ENCODE measurements at places on chromosomes 13 and 19.

GRCh38 chr13:99575376-99576120, 74.3 kb downstream of the TM9SF2 start:
- no peak for DNase-seq

DNA sequence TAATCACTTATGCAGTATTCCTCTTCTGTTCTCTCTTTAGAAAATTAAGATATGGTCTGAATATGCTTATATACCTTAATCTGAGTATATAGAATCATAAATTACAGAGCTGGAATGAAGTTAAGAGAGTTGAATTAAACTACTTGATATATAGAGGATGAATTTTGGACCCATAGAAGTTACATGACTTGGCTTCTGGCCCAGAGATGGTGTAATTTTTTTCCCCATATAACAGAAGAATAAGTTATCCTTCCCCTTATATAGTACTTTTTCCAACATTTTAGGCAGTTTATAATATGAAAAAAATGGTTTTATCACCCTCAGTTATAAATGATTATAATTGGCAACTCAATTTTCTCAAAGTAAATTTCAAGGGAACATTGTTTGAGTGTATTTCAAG, 616.3 kb downstream of the TBC1D4 start:
- DNase-seq = no peak

DNA sequence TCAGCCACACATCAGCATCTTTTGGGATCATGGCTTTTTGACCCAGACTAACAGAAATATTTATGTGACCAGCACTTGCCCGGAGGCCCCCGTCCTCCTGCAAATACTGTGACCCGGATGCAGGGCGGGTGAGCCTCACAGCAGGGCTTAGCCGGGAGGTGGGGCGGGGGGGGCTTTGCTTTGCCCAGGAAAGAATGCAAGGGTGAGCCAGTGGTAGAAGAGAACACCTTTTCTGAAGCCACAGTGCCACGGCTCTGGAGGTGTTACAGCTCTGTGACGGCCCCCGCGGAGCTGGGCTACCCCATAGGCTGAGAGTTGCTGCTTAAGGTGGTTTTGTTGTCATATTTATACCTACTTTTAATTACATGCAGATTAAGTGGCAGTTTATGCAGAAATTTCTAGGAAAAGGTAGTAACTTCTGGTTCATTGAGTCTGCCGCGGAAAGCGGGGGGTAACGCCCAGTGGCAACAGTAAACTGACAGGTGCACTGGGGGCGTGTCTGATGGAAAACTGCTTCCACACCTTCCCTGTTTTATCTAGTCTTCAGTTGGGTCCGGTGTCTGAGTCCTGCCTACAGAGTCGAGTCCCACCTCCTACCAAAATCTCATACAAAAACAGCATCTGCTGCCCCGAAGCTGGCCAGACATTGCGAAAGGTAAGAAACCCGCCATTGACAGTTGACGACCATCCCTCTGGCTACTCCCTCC, 187.9 kb downstream of the TEX29 start:
- DNase-seq = no peak

- DNase-seq = no peak
Measured at GRCh38 chr19:29531458-29532025, 5.7 kb downstream of the VSTM2B start.

- no peak for DNase-seq
Measured at GRCh38 chr19:55603581-55604292, 1.7 kb upstream of the ZNF865 start.

GRCh38 chr19:30943101-30943843, 406.0 kb downstream of the TSHZ3 start:
- no peak for DNase-seq

- DNase-seq = no peak
Measured at GRCh38 chr19:34787059-34787824, 14.2 kb upstream of the ZNF599 start.

DNA sequence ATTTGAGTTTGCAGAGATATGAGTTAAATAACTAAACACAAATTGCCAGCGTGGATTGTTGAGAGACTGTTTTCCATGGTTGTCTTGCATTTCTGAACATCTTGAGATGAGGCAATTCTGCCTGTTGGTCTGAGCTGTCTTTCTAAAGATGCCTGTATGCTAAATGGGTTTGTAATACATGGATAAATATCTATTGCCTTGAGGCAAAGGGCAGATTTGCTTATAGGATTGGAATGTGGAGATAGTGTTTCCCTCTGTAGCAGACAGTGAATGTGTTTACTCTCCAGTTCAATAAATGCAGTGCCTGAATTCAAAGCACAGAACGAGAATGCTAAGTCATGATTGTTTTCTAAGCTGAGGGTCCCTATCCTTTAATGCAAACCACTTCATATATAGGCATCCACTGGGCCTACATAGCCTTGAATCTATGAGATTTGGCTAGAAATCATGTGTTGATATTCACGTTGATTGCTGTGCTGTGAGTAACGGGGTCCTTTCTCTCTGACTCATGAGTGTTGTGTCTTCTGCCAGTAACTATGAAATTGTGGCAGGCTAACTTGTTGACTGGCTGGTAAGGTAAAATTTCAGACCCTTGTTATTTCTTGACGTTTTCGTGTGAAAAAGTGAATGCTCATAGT, 2554.8 kb downstream of the PCDH9 start:
- DNase-seq = no peak

- DNase-seq = no peak
Measured at GRCh38 chr19:13996928-13997630, 9.0 kb downstream of the RFX1 start.

- no peak for DNase-seq
Measured at GRCh38 chr19:34577531-34578101, 96.1 kb downstream of the WTIP start.

DNA sequence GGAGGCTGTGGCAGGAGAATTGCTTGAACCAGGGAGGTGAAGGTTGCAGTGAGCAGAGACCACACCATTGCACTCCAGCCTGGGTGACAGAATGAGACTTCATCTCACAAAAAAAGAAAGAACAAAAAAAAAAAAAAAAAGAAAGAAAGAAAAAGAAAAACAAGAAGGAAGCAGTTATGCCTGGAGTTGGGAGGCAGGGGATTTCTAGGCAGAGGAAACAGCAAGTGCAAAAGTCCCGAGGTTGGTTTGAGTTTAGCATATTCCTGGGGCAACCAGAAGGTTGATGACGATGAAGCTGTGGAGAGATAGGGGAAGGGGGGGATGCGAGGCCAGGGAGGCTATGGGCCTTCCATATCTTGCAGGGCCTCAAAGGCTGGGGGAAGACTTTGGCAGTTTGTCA, 11.5 kb upstream of the EML2 start:
- DNase-seq = no peak

- no peak for DNase-seq
Measured at GRCh38 chr13:86491121-86491520, 691.9 kb upstream of the SLITRK6 start.

DNA sequence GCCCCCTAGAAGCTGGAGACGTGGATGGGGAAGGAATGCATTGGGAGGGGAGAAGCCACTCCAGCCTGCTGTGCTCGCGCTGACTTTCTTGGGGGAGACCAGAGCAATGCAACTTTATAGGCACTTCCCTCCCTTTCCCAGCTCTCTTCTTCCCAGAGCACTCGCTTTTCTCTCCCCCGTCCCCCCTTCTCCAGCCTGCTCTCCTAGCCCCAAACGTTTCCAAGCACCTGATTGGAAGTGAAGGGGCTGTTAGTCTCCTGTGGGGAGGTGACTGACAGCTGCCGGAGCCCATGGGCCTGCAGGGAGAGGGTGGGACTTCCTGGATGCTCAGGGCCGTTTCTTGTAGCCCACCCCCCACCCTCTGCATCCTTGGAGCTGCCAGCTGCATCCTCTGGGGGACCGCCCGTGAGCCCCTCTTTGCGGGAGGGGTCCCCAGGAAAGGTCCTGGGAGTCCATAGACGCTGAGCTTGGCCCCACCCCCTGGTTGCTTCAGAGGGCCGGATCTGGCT, 2.5 kb downstream of the HDGFL2 start:
- DNase-seq = peak; percentile 8

- no peak for DNase-seq
Measured at GRCh38 chr13:58906329-58907007, 1257.3 kb downstream of the DIAPH3 start.

Data from hypothalamus (tissue), 51 donors.